Activated CD4-positive, alpha-beta T cell treated with anti-CD3 and anti-CD28 coated beads, Interleukin-2, amount 10 ng/mL, durations not matched to agents 7 days and 5 days (primary cell): ENCODE measurements at places on chromosomes 3 and 15.
A peak's percentile ranks its signal among the peaks of the same experiment; 100 is the strongest.

DNA sequence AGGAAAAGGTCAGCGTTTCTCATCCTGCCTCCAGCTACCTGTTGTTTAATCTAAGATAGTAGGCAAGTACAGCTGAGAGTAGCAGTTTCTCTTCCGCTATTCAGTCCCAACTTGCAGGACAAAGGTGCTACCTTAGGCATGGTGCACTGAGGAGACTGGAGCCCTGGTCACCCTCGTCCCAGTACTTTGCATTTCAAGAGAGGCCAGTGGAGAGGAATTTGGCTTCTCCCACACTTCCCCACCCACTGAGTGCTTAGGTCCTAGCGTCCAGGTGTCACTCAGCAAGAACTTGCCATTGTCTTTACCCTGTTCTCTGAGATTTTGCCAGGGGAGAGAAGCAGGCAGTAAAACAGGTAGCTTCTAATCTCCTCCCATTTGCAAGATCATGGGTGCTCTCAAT lies 12.5 kb upstream of the RPN1 start:
- DNase-seq, result no peak

DNA sequence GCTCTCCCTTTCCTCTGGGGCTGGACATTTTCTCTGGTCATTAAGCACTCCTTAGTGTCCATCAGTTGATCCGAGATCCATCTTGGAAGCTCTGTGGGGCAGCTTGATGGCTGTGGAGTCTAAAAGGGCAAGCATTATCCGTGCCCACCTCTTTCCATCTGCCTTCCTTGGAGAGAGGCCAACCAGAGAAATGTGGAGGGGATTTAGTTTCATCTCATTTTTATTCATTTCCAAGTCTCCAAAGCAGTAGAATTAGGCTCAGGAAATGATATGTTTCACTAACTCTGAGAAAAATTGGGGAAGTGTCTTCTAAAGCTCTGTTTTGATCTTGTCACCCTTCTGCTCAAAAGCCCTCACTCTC lies 95.9 kb upstream of the KLHL25 start:
- no peak for DNase-seq

DNA sequence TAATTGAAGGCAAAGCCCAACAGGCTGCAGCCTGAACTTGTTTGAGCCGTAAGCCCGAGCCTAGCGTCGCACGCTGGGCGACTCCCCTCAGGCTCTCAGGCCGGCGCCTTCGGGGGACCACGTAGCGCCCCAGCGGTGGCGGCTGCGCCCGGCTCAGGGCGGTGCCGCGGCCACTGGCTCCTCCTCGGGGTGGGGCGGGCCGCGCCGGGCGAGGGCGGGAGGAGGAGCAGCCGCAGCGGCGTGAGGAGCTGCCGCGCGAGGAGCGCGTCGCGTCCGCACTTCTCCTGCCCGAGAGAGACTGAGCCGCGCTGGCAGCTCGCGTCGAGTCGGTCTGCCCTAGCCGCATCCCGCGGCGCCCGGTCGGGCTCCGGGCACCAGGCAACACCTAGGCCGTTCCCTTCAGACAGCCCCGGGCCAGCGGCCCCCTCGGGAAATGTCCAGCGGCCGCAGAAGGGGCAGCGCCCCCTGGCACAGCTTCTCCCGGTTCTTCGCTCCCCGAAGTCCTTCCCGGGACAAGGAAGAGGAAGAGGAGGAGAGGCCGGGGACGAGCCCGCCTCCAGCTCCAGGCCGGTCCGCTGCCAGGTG lies at the start of gene CRYBG3:
TSS of gene CRYBG3 (plus strand) at position 238 of the 585 bp plus-strand sequence. CDS start at position 434, 196 bp downstream.
- peak; percentile 82 for DNase-seq

DNA sequence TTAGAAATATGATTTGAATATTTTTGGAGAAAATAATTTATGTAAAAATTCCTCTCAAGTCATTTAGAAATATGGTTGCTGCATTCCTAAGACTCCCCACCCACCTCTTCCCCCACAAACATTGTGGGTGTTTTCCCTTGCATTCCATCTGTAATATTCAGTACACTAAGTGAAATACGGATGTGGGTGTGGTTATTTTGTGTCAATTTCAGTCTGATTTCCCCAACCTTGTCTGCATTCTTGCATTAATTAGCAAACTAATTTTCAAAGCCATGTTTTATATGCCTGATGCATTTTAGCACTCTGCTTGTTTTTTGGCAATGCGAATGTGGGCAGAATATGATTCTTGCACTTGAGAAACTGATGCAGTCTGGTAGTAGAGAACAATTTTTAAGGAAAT lies 408.3 kb upstream of the RGMA start:
- DNase-seq, result no peak

GRCh38 chr15:73246898-73247297 lies 121.9 kb downstream of the HCN4 start:
- DNase-seq, result no peak

DNA sequence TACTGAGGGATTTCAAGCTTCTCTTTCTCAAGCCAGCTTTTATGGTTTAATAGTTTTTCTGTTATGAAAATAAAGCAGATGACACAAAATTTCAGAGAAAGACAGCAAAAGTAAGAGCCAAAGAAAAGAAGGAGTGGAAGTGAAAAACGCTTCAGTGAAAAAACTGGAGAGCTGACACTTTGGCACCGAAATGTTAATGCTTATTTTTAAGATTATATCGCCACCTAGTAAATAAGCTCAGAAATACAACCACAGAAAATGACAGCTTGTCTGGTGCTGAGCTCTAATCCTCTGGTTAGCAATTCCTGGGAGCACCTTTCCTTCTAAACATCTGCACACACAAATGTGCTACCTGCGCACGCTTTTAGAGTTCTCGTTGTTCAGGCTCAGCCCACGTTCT lies 101.6 kb downstream of the ZPLD1 start:
- no peak for DNase-seq
